ENCODE measurements at places on chromosomes 11 and 22.

DNA sequence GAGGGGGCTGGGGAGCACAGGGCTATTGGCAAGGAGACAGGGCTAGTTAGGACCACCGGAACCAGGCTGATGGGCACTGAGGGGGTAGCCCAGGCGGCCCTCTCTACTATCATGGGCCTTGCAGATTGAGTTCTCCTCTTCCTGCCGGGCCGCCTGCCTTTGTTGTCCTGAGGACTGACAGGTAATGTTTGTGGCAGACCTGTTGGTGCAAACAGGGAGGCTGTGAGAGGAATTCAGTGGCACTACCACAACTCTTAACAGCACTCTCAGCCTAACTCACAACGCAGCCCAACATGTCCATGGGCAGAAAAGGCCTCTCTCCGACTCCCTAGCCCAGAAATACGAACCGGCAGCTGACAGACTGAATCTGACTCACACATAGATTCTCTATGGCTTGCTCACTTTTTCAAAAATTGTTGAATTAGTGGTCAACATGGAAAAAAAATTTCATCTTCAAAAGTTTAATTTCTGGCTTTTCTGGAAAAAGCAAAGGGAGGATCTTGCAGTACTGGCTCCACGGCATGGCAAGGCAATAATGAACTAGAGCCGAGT lies 11.4 kb downstream of the KCNJ5 start:
- no peak for DNase-seq

GRCh38 chr11:17244046-17244445 lies 32.5 kb upstream of the NUCB2 start:
- DNase-seq: no peak

DNA sequence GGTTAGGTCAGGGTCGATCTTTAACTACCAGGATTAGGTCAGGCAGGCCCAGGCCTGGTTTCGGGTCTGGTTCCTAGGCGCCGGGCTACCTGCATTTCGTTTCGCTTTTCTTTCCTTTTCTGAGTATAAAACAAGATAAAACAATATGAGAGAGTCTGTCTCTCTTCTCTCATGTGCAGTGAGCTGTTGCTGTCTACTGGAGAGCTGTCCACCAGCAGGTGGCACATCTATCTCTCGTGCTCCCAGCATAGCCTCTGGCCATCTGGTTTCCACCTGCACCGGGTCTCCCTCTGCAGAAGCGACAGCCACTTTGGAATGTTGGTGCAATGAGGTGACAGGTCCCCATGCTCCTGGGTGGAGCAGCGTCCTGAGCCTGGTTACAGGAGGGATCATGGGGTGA lies 27.6 kb downstream of the RIBC2 start:
- DNase-seq: no peak

- DNase-seq: no peak
Observed at GRCh38 chr11:102868339-102868738, 6.4 kb downstream of the MMP12 start.

DNA sequence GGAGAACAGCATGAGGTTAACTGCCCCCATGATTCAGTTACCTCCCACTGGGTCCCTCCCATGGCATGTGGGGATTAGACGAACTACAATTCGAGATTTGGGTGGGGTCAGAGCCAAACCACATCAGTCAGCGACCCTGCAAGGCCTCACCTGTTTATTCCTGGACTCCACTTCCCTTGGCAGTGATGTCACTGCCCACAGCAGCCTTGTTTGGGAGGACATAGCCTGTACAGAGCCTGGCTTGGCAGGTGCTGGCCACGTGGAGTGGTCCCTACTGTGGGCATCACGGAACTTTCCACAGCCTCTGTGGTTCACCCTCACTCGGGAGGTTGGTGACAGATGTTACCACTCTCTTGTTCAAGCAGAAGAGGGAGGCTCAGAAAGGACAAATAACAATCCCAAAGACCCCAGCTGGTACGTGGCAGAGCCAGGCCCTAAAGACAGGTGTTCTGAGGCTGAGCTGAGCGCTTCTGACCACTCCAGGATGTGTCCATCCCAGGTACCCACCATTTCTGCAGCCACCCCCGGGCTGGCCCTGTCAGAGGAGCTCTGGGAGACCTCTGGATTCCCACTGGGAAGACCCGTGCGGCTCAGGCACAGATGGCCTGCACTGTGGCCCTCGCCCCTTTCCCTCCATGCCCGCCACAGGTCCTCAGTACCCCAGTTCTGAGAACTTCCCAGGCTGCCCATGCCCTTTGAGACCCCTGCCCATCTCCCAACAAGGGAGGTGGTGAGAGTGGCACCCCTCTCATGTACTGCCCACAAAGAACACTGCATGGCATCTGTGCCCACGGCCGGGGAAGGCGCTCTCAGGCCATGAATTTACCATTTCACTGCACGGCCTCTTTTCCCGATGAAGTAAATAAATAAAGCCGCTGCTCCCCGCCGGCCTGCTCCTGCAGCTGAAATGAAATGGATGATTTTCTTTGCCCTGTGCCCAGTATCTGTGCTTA lies 605.8 kb downstream of the TBC1D22A start:
- no peak for DNase-seq

GRCh38 chr11:688681-689080 lies 6.3 kb downstream of the DEAF1 start:
- no peak for DNase-seq

DNA sequence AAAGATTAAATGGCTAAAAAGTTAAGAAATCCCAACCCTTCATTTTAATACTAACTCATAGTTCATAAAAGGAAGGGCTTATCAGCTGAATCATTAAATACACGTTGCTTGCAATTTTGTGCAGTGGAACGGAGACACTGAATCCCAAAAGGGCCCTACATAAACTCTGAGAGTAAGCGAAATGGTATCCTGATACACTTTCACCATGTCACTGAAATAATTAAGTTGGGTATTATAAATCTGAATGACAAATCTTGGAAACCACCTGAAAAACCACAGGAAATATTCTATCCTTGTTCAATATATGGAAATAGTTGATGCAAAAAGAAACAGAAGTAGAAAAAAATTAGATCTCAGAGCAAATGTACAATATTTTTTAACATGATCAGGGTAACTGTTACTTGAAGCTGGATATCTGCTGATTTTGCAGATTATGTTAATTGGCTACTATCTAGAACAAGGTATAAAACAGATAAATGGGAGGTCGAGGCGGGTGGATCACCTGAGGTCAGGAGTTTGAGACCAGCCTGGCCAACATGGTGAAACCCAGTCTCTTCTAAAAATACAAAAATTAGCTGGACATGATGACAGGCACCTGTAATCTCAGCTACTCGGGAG lies 55.1 kb downstream of the MAML2 start:
- no peak for DNase-seq

- DNase-seq: no peak
Observed at GRCh38 chr11:107707215-107707671, 4.6 kb downstream of the SLN start.

DNA sequence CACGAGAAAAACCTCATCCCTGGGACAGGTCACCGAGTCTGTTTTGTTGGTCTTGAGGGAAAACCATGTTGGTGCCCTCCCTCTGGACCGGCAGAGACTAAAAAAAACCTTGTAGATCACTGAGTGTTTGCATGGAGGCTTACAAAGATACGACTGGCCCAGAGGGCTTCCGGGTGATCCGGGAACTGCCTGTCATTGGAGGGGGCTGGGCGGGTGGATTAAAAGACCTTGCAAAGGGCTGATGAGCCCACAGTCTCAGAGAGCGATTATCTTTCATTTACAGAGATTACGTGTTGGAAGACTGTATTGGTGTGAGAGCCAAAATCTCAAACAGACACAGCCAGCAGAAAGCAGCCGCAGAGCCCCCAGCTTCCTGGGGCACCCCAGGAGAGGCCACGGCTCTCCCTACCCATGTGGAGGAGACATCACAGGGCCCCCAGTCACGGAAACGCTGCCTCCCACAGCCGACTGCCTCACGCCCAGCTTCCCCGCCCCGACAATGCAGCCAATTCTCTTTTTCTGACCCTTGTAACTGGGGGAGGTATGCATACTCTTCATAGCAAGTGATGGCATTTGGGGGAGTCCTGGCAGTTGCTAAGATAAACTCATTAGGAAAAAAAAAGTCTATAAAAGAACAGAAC lies 426.4 kb downstream of the CTTN start:
- no peak for DNase-seq

GRCh38 chr11:60485987-60486386 lies 6.6 kb upstream of the MS4A12 start:
- DNase-seq: no peak

DNA sequence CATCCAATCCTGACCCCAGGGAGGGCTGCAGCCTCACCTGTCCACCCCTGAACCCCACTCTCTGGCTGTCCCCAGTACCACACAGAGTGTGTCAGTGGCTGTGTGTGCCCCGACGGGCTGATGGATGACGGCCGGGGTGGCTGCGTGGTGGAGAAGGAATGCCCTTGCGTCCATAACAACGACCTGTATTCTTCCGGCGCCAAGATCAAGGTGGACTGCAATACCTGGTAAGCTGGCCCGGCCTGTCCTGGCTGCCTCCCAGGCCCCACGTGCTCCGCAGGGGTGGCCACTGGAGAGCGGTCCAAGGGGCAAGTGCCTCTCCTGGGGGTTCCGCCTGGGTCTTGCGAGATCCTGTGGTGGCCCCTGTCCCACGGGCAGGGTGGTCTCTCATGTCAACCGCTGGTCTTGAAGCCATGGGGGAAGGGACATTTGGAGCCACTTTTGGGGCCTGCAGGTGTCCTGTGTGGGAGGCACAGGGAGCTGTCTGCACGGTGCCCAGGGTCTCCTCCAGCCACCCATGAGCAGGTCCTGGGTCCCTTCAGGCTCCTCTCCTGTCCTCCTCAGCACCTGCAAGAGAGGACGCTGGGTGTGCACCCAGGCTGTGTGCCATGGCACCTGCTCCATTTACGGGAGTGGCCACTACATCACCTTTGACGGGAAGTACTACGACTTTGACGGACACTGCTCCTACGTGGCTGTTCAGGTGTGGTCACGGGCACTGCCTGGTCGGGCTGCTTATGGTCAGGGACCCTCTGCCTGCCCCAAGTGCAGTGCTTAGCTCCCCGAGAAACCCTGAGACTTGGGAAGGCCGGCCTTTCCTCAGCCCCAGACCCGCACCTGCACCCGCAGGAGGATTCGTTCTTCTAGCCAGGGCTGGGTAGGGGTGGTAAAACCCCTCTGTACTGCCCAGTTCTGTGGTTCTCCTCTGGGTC lies 11.8 kb downstream of the MUC2 start:
- DNase-seq: no peak

GRCh38 chr11:44437122-44437521 lies 127.2 kb upstream of the ALX4 start:
- DNase-seq: no peak

DNA sequence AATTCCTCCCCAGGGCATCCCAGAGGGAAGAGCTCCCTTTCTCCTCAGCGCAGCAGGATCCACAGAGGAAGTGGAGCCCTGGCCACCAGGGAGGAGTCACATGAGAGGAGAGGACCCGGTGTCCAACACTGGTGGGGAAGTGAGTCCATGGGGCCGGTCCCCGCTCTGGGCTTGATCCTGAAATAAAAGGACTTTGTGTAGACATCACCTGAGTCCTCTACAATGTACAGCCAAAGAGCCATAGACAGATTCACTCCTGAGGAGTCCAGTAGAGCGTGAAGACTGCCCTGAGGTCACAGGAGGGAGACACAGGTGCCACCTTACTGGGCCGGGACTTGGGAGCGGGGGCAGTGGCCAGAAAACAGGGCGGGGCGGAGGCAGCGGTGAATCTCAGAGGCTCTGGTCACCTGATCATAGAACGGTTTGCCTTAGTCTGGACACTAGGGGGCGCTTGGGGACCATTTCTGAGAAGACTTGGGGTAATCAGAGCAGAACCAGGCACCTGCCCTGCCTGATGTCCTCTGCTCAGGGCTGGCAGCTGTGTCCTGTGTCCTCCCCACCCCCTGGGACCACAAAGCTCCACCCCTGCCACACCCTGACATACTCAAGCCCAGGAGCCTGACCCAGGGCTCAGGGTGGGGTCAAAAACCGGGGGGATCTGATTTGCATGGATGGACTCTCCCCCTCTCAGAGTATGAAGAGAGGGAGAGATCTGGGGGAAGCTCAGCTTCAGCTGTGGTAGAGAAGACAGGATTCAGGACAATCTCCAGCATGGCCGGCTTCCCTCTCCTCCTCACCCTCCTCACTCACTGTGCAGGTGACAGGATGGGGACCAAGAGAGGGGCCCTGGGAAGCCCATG lies 112.7 kb downstream of the VPREB1 start:
- peak; percentile 18 for DNase-seq

DNA sequence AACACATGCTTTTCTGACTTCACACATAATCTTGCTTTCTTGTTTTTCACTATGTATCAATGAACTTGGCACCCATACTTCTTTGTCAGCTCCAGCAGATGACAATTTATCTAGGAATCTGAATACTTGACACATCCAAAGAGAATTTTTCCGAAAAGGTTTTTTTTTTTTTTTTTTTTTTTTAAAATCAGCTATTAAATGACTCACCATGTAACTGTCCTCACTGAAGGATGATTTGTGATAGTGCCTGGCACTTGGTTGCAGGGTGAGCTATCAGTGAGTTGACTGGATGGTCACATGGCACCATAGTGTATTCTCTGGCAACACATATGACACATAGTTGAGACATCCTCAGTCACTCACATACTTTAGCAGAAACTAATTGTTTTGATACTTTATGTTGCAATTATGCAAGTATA lies 133.4 kb upstream of the E2F8 start:
- DNase-seq: no peak

Measured in NCI-H1436 treated with DMSO at 0.1 percent for 48 hours (cell line).